ENCODE measurements at places on chromosomes 3 and 15.

DNA sequence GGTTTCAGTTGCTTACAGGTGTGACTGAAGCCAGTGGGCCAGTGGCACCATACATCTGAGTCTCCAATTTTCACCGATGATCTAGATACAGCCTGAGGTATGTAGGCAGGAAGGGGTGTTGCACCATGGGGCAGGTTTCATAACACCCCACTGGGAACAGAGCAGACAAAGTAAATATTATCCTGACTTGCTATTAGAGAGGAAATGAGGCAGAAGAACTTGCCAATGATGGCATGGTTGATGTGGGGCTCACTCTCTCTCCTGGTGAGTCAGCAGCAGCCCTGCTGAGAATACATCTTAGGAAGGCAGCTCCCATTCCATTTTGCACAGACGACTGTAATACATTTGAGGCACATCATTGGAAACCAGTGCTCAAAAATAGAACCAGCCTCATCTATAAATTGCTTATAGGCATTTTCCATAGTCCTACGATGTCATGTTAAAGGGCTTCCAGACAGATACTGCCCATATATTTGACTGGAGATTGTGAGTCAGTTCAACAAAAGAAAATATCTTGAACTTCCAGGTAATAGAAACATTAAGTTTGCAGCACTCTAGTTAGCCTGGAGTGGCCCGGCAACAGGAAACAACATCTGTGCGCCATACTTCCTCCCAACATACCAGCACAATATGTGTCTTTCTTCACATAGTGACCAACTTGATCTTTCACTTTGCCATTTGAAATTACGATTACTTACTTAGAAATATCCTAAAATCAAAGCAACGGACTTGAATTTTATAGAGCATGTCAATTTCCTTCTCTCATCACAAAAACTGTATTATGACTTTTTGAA lies 175.5 kb downstream of the NECTIN3 start:
- DNase-seq = no peak

GRCh38 chr3:50112462-50112861 lies 23.7 kb downstream of the RBM5 start:
- DNase-seq = peak; percentile 75

- DNase-seq = no peak
These were observed 11.9 kb downstream of the GPR176 start for GRCh38 chr15:39908186-39908585.

- DNase-seq = no peak
These were observed 535 bp downstream of the C2CD4B start for GRCh38 chr15:62164396-62165103.

DNA sequence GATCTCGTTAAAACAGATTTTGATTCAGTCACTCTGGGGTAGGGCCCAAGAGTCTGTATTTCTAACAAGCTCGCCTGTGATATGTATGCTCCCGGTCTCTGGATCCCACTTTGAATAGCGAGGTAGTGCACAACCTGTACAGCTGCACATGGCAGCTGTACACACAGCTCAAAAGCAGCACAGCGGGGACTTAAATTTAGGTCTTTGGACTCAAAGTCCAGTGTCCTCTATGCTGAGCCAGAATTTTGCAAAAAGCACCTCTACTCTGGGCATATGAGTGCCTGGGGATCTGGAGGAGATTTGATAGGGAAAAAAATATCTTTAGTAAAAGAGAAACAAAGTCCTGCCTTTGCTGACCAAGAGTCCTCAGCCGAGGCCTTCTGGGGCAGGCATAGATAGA lies 83.1 kb downstream of the HMG20A start:
- DNase-seq = no peak

- DNase-seq = peak; percentile 18
These were observed 37.6 kb upstream of the SFMBT1 start for GRCh38 chr3:53083521-53083920.

GRCh38 chr15:31344823-31345605 lies 18.4 kb downstream of the KLF13 start:
- DNase-seq = no peak

DNA sequence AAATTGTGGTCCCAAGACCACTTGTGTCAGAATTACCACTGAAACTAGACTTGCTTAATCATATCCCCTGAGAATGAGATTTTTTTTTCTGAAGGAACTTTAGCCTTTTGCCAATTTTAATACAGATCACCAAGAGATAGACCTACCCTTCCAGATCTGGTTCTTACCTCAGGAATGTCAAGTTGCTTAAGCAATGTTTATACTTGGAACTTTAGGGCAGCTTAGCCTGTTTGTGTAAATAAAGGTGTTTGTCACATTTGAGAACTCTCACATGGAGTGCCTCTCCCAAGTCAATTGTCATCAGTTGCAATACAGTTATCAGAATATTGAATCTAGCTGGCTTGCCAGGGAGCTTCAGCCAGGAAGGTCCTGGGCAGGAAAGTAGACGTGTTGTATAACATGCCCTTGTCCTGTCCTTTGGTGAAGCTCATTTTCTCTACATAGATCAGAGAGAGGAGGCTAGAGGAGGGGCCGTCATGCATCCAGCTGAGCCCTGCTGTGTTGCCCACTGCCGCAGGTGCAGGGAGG lies 3.9 kb downstream of the GPD1L start:
- DNase-seq = no peak
